ENCODE measurements at places on chromosomes 1 and 21. TPM values are rescaled to one million over a fixed set of nuclear protein-coding genes. Genes with fewer than 3 reads are reported as not detected.

Gene GJB3
- total RNA-seq = not detected

GRCh38 chr1:46613661-46614603 is 2.7 kb downstream of the MOB3C start:
- DNase-seq = peak; percentile 23

DNA sequence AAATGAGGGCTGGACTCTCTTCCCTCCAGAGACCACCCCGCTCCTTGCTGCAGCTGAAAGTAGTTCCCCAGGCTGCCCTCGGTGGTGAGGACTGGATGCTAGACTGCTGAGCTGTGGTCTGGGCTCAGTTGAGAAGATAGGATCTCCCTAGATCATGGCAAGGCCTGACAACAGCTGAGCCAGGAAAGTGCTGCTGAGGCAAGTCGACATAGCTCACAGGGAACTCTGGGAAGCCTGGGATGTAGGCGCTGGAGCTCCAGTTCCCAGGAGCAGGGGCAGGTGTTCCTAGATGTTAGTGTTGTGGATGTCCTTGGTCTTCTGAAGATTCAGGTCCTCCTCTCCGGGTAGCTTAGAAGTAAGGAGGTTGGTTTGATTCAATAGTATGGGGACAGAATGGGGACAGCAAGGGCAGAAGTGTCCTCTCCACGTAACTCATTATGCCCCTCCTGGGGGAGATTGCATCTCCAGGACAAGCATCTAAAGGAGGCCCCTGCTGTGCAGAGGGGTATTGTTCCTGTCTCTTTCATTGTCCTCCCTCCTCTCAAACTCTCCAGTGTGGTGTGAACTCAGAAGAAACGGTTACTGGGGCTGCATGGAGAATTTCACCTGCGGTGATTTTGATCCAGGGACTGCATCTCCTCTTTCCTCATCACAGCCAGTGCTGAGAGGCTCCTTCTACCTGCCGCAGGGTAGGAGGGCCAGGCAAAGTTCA is 3.7 kb downstream of the CYB561D1 start:
- no peak for DNase-seq

DNA sequence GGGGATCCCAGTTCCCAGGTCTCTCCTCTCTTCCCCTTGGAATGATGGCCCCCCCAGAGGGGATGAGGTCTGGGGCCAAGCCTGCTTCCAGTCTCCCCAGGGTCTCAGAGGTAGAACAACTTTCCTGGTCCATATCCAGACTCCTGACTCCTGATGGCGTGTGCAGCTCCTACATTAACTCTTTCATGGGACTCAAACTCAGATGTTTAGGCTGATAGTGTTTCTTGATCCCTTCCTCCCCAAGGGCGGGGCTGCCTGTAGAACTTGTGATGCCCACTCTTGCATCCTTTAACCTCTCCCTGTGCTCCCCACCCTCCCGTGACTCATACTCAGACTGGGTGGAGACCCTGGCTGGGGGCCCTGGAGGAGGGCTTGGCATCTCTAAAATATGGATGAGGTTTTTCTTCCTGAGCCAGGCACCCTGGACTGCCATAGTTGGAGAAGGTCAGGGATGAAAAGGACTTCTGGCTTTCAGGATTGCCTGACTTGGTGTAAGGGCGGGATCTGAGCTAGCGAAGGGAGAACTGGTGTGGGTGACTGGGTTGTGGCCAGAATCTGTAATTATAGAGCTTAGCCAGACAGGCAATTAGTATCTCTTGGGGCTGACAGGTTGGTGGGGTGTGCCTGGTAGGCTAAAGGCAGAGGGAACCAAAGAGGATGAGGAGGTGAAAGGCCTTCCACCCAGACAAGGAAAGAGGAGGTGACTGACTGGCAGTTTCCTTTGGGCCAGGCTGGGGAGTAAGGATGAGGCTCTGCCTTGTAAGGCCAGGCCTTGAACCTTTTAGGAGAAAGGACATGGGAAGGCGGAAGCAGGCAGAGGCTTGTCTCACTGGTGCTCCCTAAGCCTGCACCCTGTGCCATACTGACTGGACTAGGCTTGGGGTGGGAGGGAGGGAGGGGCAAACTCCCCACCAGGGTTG is 1.5 kb downstream of the ATP8B2 start:
- no peak for DNase-seq

DNA sequence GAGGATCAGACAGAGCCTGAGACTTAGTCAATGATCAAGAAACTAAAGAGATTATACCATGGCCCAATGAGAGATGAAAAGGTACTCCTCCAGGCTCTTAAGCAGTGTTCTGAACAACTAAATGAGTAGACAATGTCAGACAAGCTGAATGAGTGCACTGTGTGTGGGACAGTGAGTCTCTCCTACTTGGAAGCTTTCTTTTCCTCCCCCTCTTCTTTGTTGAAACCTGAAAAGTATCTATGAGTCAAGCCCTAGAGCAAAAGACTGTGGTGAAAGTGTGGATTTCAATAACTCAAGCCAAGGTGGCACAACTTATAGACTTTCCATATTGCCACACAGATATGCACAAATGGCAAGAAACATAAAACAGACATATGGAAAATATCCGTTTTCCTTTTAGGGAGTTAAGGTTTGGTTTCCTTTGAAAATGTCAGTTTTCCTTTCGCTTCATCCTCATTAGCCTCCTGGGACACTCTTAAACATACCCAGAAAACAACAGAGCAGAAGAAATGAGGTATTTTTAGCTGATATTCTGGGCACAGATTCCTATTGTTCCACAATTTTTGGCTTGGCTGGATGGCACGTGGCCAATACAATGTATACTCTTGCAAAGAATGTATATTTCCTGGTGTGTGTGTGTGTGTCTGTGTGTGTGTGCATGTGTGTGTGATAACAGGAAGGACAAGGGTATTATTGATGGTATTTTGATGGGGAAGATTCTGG is 96.6 kb downstream of the LMX1A start:
- DNase-seq = no peak

DNA sequence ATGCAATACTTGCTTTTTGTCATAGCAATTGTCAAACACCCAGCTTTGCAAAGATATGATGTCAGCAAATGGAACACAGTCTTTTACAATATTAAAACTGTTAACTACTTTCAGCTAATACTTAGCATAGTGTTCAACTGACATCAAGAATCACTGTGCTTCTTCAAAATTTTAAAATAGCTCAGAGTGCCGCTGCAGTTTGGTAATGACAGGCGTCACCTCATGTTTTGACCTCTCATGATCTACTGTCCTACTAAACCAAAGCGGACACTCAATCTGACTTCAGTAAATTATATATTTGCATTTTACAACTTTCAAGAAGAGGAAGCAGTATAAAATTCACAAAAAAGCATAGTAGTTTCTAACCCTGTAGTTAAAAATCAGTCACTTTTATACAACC is 2.0 kb downstream of the FMO1 start:
- DNase-seq = no peak

DNA sequence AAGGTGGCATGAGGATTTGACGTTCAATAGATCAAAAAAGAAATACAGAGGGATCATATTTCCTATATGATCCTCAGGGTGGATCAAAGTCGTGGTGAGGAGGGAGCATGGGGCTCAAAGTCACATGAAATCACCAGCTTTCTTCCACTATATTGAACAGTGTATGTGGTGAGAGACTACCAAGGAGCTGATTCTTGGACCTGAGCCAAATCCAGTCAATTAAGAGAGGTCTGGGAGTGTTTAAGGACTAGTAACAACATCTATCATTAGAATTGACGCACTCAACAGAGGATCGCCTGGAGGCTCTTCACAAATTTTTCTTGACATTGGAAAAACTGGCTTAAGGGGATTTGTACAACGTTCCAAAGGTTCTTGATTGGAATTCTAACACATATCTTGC is 267.7 kb upstream of the PROX1 start:
- DNase-seq = no peak

Data from occipital lobe (tissue), 3 donors.